Activated T-cell treated with anti-CD3 and anti-CD28 coated beads for 4 hours (primary cell): ENCODE measurements at places on chromosomes 7 and 10.

DNA sequence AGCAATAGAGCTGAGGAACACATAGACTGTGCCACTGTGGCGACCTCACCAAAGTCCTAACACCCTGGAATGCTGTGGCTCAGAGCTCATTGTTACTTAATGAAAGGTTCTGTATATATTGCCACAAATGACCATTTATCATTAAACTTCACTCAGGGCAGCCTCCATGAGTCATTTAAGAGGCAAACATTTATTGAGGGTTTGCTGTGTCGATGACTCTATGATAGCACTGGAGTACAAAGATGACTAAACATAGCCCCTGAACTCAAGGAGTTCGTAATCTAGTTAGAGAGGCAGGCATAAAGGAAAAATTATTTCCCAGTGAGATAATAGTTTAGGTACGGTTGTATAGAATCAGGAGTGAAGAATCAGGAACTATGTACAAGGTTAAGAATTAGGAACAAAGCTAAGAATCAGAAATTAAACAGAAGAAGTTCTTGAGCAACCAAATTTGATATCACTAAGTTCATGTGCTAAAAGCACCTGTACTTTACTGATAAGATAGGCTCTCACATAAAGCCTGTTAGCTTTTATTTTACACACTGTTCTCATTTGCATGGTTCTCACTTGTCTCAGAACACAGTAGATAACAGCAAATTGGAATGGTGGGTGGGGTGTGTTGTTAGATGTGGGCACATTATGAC, 7.9 kb downstream of the ENTPD7 start:
- DNase-seq = no peak

GRCh38 chr10:26386781-26387180, 51.4 kb upstream of the APBB1IP start:
- DNase-seq = no peak

- no peak for DNase-seq
Observed at GRCh38 chr7:75971309-75971960, 23.0 kb downstream of the TMEM120A start.

- no peak for DNase-seq
Observed at GRCh38 chr7:89316584-89317251, 521.2 kb upstream of the TEX47 start.

- no peak for DNase-seq
Observed at GRCh38 chr7:113561446-113561845, 357.4 kb downstream of the PPP1R3A start.

- no peak for DNase-seq
Observed at GRCh38 chr10:114441107-114441506, 36.8 kb upstream of the AFAP1L2 start.

DNA sequence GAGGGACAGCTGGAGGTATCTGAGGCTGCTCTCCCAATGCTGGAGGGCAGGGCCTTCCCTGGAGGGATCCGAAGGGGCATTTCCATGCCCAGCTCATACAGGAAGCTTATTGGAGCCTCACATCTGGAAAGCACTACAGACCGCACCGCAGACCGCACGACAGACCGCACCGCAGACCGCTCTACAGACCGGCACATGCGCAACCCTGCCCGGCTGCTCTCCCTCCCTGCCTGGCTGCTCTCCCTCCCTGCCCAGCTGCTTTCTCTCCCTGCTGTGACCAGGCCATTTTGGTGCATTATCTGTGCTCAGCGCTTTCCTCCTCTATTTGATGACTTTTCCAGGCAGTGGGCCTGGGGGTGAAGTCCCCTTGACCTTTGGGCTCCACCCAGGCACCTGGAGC, 39.6 kb upstream of the EN2 start:
- no peak for DNase-seq

GRCh38 chr10:119495545-119495944, 47.0 kb downstream of the RGS10 start:
- no peak for DNase-seq

- no peak for DNase-seq
Observed at GRCh38 chr7:78420001-78420400, 621.4 kb downstream of the PHTF2 start.

GRCh38 chr10:95430231-95430951, 130.8 kb downstream of the SORBS1 start:
- DNase-seq = peak; percentile 13

- no peak for DNase-seq
Observed at GRCh38 chr7:135862586-135863340, 114.2 kb upstream of the FAM180A start.

DNA sequence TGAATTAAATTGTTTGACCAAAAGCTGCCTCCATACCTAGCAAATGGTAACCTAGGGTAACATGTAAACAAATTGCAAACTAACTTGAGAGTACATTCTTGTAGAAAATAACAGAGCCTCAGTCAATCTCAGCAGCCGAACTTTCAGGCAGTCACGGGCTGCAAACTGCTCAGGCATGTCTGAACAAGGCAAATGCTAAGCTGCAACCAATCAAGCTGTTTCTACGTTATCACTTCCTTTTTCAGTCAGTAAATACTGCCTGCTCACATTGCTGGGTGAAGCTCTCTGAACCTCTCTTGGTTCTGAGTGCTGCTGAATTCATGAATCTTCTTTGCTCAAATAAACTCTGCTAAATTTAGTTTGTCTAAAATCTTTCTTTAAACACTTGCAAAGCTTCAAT, 1212.4 kb downstream of the SORCS1 start:
- no peak for DNase-seq

DNA sequence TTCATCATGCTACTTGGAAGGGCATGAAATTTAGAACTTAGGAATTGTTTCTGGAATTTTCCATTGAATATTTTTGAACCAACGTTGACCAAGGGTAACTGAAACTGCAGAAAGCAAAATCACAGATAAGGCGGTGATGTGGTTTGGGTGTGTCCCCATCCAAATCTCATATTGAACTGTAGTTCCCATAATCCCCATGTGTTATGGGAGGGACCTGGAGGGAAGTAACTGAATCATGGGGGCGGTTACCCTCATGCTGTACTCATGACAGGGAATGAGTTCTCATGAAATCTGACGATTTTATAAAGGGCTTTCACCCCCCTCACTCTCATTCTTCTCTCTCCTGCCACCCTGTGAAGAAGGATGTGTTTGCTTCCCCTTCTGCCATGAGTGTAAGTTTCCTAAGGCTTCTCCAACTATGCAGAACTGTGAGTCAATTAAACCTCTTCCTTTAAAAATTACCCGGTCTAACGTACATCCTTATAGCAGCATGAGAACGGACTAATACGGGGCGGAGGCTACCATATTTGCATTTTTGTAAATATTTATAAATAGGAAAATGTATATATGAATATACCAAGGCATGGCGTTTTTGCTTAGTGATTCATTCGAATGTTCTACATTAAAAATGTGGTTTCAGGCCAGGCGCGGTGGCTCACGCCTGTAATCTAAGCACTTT, 12.4 kb downstream of the NMT2 start:
- DNase-seq = no peak

DNA sequence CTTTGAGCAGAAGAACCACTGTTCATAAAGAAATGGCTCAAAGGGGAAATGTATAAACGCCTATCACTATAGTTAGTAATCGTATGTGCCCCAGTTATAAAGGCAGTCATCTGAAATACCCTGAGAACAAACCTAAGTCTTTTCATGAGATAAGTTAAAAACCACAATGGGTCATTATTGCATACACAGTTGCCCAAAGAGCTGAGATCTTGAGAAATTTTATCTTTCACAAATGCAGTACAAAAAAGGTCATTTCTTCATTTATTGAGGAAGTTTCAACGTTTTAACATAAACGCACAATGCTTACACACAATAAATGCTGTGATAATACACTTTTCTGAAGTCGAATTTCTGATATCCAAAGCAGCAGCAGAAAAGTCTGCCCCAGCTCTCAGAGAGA, 114.4 kb downstream of the MICU1 start:
- no peak for DNase-seq

DNA sequence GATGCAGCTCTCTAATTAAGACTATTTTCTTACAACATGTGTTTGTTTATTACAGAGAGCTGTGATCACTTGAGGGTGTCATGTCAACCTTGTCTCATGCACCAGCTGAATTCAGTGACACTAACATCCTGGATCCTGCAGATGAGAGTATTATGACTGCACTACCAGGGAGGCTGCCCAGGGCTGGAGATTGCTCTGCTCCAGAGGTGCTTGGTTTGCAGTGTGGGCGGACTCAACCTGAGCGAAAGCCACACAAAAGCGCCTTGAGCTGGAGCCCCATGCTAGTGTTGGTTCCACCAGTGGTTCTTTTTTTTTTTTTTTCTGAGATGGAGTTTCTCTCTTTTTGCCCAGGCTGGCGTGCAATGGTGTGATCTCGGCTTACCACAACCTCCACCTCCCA, 33.8 kb upstream of the ATXN7L1 start:
- DNase-seq = no peak

GRCh38 chr7:43637114-43637806, 54.4 kb downstream of the STK17A start:
- no peak for DNase-seq

DNA sequence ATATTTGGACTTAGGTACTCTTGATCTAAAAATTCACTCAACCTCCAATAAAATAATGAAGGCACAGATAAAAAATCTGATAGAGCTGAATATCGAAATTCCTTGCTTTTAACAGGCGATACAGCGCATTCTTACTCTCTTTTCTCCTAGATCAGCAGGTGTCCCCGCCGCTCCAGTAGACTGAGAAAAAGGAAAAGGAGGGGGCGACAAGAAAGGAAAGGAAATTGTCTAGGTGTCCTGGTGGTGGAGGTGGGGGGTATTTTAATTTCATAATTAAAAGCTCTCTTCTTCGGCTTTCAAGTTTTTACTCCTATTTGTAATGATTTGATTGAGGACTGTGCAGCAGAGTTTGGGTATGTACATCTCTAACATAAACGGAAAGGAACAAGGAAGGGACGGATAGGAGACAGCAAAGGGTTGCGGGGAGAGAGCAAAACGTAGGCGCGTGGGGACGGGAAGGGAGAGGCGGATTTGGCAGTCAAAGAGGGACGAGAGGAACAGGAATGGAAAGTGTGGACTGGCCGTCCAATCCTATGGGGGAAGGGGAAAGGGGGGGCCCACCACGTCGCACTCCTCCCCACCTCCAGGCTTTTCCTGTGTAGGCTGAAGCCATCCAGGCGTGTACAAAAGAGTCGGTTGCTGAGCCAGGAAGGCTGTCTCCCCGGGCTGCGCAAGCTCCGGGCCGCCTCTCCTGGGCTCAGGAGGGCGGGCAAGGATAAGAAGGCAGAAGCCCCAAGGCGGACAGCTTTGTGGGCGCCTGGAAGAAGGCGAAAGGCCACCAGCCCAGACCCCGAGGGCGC, 875 bp upstream of the HECTD2 start:
- DNase-seq = no peak

DNA sequence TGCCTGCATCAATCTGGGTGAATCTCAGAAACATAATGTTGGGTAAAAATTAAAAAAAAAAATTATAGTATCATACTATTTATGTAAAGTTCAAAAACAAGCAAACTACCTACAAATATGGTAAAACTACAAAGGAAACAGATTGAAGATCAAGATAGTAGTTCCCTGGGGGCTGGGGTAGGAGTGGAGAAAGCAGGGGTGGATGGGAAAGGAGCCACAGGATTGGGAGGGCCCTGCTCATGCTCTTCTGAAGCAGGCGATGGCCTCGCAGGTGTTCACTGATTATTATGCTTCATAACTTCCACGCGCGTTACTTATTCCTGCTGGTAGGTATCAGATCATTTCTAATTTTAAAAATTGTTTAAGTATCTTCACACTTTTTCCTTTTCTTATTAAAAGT, 96.0 kb upstream of the GATA3 start:
- no peak for DNase-seq

DNA sequence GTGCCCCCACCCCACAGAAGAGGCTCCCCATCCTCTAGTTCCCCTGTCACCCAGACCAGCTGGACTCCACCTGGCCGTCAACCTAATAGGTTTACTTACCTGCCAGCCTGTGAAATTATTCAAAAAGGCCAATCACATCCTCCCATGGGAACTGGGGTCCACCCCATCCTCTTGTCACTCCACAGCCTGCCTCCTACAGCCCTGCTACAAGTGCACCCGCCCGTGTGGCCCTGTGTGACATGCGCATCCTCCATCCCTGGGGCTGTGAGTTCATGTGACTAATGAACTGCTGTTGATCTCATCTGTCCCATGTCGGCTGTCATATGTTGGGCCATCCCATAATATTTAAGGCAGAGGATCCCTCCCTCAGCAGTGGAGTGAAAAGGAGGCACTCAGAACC, 39.4 kb downstream of the AOC1 start:
- DNase-seq = no peak

GRCh38 chr7:142916508-142916907, 17.0 kb downstream of the TRPV5 start:
- DNase-seq = no peak

- DNase-seq = no peak
Observed at GRCh38 chr10:60942788-60943315, 1.1 kb downstream of the RHOBTB1 start.

DNA sequence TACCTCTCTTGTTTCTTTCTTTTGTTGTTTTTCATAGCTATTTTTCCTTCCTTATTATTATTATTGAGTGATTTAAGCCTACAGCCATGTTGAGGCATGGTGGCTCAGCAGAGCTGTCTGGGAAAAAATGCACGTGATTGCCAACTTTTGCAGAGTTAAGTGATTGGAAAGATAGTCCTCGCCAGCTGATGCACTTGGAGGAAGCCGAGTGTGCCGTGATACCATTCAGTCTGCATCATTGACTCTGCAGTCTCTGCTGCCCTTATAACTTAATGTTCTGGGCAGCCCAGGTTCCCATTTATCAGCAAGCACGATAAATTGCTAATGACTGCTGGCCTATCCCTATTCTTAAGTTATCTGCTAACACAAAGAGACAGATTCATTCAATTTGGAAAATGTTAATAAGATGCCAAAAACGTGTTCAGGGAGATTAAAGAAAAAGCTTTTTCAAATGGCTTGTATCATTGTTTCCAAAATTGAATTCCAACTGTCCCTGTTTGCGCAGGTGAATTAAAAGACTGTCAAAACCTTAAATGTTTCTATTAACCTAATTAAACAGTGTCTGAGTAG, 232.9 kb upstream of the NPY start:
- no peak for DNase-seq

GRCh38 chr7:92609921-92610518, 19.8 kb upstream of the FAM133B start:
- DNase-seq = no peak

DNA sequence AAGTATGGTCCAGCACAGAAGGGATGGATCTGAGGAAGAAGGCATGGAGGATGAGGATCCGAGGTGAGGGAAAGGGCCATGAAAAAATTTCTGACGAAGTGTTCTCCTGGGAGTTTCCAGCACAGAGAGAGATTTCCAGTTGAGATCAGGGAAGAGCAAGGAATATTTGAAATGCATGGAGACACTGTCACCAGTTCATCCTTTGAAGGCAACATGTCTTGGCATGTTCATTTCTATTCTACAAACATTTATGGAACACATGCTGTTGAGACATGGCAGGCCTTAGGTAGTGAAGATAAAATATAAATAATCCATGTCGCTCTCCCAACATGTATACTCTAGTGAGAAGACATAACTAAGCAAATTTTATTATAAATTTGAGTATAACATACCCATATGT, 234.0 kb upstream of the TCF7L2 start:
- no peak for DNase-seq

DNA sequence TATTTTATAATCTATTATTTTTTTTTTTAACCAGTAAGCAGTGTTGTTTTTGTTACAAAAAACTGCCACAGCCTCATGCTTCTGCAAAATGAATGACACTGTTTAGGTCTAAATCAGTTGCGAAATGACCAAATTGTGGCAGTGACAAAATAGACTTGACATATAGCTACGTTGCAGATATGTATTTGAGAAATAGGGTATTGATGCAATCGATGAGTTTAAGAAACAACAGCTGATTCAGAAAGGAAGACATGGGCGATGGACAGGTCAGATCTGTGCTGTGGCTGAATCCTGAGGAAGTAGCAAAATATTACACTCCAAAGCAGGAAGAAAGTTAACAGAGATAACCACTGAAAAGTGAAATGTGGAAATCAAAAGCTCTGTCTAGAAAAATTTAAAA, 89.0 kb upstream of the STEAP4 start:
- DNase-seq = no peak
